IMR-90 (cell line): ENCODE measurements at places on chromosomes 2 and 18. TPM values are rescaled to one million over a fixed set of nuclear protein-coding genes. Genes with fewer than 3 reads are reported as not detected.

DNA sequence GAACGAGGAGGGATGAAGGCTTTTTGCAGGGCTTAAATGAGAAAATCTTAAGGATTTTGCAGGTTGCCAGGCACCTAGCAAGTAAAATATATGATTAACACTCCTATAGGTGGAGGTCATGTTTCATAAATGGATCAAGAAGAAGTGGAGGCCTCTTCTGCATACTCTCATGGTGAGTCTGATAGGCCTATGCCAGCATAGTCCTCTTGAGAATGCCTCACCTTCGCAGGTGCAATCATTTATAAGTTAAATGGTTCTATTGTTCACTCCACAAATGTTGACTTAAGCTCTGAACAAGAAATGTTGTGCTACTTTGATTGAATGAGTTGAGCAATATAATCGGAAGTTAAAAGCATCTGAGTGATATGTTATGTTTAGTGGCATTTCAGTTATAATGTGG, 12.1 kb downstream of the LRRTM1 start:
- no peak for DNase-seq
- H3K27ac ChIP-seq: no peak overlapping the region
- peaks cover 2% of the 10 kb centered on the region; the same call in 1 of the 2 replicates for H3K27me3 ChIP-seq
- no peak overlapping the region for H3K4me3 ChIP-seq
- no peaks in the 10 kb centered on the region for H3K36me3 ChIP-seq

- H3K27ac ChIP-seq: no peak overlapping the region
- peaks cover 1% of the 10 kb centered on the region; the same call in 1 of the 2 replicates for H3K27me3 ChIP-seq
- H3K36me3 ChIP-seq: no peaks in the 10 kb centered on the region
- H3K4me3 ChIP-seq: no peak overlapping the region
These were observed 7.6 kb downstream of the FZD5 start for GRCh38 chr2:207762146-207762545.

- DNase-seq: no peak
- no peak overlapping the region for H3K4me3 ChIP-seq
- H3K27ac ChIP-seq: no peak overlapping the region
- no peaks in the 10 kb centered on the region for H3K27me3 ChIP-seq
- no peaks in the 10 kb centered on the region for H3K4me1 ChIP-seq
These were observed 89.3 kb downstream of the PARD3B start for GRCh38 chr2:204634564-204634963.

- peaks cover 2% of the 10 kb centered on the region; the same call in 1 of the 2 replicates for H3K36me3 ChIP-seq
- no peak overlapping the region for H3K27ac ChIP-seq
- DNase-seq: no peak
- H3K4me3 ChIP-seq: no peak overlapping the region
- H3K4me1 ChIP-seq: peaks cover 4% of the 10 kb centered on the region
- H3K27me3 ChIP-seq: no peaks in the 10 kb centered on the region
These were observed 20.9 kb downstream of the NCK2 start for GRCh38 chr2:105765415-105766299.

DNA sequence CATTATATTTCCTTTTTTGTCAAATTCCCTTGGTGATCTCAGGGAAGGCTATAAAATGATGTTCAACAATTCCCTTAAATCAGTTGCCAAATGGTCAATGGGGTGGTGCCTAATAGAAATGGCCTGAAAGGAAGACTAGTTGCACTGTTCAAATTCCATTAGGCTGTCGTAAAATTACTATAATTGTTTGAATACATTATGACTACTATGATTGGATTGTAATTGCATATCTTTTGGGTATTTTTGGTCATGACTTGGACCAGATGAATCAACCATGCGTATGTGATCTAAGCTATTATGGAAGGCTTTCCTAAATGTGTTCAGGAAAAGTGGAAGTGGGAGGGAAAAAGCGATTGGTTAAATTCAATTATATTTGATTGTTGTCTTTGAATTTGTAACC, 41.3 kb upstream of the KCNE4 start:
- no peaks in the 10 kb centered on the region for H3K36me3 ChIP-seq
- no peak overlapping the region for H3K27ac ChIP-seq
- peak; percentile 96 for DNase-seq
- H3K27me3 ChIP-seq: no peaks in the 10 kb centered on the region

- H3K4me3 ChIP-seq: no peak overlapping the region
- H3K27me3 ChIP-seq: peaks cover 10% of the 10 kb centered on the region
- no peak overlapping the region for H3K27ac ChIP-seq
- no peaks in the 10 kb centered on the region for H3K4me1 ChIP-seq
- H3K36me3 ChIP-seq: no peaks in the 10 kb centered on the region
These were observed 221.3 kb downstream of the BCL2 start for GRCh38 chr18:63098018-63098981.

DNA sequence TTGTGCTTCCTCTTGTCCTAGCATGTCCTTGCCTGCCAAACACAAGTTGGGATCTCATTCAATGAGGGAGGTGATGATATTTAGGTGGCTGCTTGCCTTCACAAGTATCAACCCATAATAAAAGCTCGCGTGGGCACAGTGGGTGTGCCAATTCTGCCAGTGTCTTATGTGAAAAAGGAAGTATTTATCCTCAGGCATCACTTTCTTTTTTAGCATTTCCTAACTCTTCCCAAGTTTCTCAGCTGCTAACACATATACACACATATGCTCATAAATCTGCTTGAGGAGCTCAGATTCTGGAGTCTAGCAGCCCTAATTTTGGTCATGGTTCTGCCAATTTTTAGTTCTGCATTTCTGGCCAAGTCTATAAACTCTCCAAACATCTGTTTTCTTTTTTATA, 319.5 kb upstream of the HNMT start:
- no peaks in the 10 kb centered on the region for H3K4me1 ChIP-seq
- H3K27ac ChIP-seq: no peak overlapping the region
- H3K4me3 ChIP-seq: no peak overlapping the region
- H3K36me3 ChIP-seq: no peaks in the 10 kb centered on the region
- no peaks in the 10 kb centered on the region for H3K27me3 ChIP-seq

DNA sequence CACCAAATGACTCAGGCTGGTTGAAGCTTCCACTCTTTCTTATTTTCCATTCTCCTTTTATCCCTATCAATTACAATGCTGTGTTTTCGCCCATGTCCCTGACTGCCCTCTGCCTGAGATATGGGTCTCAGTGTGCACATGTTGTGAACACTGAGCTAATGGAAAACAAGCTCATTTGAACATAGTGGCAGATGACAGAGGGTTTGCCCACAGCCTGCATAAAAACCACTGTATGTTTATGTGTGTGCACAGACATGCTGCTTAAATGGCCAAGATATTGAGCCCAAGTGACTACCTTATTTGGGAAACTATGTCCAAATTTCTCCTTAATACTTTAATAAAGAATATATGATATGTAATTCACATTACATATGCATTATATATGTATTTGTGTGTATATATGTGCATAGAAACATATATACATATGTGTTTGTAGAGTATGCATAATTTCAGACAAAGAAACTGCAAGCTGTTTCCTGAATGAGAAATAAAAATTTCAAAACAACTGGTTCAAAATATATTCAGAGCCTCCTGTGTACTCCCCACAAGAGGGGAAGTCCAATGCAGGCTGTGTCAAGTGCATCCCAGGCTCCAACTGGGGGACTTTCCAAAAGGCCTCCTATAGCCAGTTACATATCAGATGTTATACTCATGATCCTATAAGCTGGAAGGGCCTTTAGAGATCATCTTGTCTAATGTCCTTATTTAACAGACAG, 92.7 kb upstream of the CD302 start:
- H3K27ac ChIP-seq: no peak overlapping the region
- DNase-seq: no peak
- no peaks in the 10 kb centered on the region for H3K4me1 ChIP-seq
- no peaks in the 10 kb centered on the region for H3K36me3 ChIP-seq

GRCh38 chr2:3492951-3493614, 26.2 kb downstream of the ADI1 start:
- peak overlapping the region; percentile 67 for H3K27ac ChIP-seq
- H3K27me3 ChIP-seq: no peaks in the 10 kb centered on the region
- H3K4me3 ChIP-seq: no peak overlapping the region

DNA sequence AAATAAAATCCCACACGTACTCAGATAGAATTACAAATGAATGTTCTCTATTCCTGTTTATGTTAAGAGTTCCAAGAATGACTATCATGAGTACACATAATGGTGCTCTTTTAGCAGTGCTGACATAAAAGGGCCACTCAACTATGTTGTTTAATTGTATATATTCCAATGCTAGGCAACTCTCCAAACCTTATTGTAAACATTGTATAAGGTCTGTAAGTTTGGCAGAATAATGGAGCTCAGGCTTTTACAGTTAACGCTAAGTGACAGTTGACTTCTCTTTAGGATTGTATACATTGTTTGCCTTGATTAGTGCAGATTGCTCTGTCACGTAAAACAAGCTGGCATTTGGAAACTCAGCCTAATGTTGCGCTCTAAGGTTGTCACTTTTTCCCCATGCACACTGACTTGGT, 20.8 kb downstream of the RBMS1 start:
- peak overlapping the region; percentile 14; the same call in 1 of the 2 replicates for H3K4me3 ChIP-seq
- no peaks in the 10 kb centered on the region for H3K36me3 ChIP-seq
- peak overlapping the region; percentile 68; the same call in 1 of the 2 replicates for H3K27ac ChIP-seq
- peak; percentile 94 for DNase-seq
- no peaks in the 10 kb centered on the region for H3K27me3 ChIP-seq

DNA sequence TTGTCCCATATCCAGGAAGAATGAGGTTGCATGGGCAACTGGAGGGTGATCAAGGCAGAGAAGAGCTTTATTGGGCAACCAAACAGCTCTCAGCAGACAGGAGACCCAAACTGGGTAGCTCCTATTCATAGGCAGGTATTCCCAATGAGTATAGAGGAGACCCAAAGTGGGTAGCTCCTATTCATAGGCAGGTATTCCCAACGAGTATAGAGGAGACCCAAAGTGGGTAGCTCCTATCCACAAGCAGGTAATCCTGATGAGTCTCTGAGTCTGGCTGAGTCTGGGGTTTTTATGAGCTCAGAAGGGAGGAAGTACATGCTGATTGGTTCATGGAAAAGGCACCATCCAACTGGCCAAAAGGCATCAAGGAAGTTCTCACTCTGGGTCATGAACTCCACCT, 5.3 kb upstream of the GORASP2 start:
- no peaks in the 10 kb centered on the region for H3K27me3 ChIP-seq
- H3K4me1 ChIP-seq: 0 out of 2 replicates have a peak, but pooled peaks cover 2% of the 10 kb centered on the region
- no peak overlapping the region for H3K27ac ChIP-seq
- H3K4me3 ChIP-seq: no peak overlapping the region

DNA sequence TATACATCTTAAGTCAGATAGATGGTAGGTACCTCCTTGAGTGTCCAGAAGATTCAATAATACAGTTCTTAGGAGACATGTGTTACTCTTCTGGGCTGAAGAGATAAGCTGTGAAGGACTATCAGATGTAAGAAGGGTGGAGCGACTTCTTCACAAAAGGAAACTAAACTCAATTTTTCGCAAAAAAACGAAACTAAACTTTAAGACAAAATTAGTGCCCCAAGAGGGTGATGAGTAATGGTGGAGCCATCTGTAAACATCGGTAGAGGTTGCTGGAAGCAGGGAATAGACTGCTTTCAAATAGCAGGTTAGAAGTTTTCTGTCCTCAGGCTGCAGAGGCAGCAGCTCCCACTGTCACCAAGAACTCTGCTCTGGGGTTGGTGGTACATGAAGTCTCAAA, 111.6 kb upstream of the TACR1 start:
- H3K36me3 ChIP-seq: no peaks in the 10 kb centered on the region
- peak; percentile 57 for DNase-seq
- H3K27ac ChIP-seq: 0 out of 2 replicates have a peak overlapping the region, but pooled peaks have one; percentile 21
- H3K4me1 ChIP-seq: peaks cover 5% of the 10 kb centered on the region
- H3K27me3 ChIP-seq: no peaks in the 10 kb centered on the region
- peak overlapping the region; percentile 22; the same call in 1 of the 2 replicates for H3K4me3 ChIP-seq

- H3K27ac ChIP-seq: no peak overlapping the region
- no peak for DNase-seq
- H3K36me3 ChIP-seq: peaks cover 3% of the 10 kb centered on the region
- H3K4me1 ChIP-seq: no peaks in the 10 kb centered on the region
These were observed 170.5 kb downstream of the EIPR1 start for GRCh38 chr2:3207091-3207491.

GRCh38 chr2:11805024-11805423, 58.6 kb downstream of the LPIN1 start:
- peaks cover 2% of the 10 kb centered on the region; the same call in 1 of the 2 replicates for H3K4me1 ChIP-seq
- no peak overlapping the region for H3K4me3 ChIP-seq
- no peak overlapping the region for H3K27ac ChIP-seq
- DNase-seq: no peak
- peaks cover 38% of the 10 kb centered on the region for H3K36me3 ChIP-seq

- H3K4me1 ChIP-seq: peaks cover 8% of the 10 kb centered on the region
- DNase-seq: no peak
- H3K27ac ChIP-seq: no peak overlapping the region; the same call in 1 of the 2 replicates
- no peak overlapping the region for H3K4me3 ChIP-seq
- H3K36me3 ChIP-seq: no peaks in the 10 kb centered on the region
These were observed 52.5 kb downstream of the IL1RL2 start for GRCh38 chr2:102239344-102239743.

DNA sequence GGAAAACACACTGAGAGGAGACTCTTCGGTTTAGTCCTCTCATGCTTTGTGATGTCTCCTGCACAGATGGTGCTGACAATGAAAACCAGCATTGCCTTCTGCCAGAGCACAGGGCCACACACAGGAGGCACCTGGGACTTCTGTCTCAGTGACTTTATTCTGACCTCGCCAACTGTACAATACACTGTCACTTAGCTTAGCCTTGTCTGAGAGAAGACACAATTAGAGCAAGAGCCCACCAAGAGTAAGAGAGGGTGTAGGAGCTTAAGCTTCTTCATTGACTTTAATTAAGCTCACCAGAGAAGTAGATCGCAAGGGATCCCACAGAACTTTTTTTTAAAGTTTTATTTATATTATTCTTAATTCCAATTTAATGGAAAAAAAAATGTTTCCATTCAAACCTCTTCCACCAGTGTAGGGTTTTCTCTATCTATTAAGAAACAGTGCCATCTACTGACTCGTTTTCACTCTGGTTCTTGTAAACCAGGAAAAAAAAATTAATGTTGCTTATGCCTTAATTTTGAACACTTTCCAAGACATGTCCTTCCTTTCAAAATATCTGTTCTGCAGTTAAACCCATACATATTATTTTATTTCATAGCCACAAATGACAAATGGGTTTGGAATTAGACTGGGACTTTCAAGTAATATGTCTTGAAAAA, 42.4 kb upstream of the DDX18 start:
- no peaks in the 10 kb centered on the region for H3K36me3 ChIP-seq
- H3K27me3 ChIP-seq: no peaks in the 10 kb centered on the region
- no peaks in the 10 kb centered on the region for H3K4me1 ChIP-seq
- DNase-seq: peak; percentile 38

The GAD1 gene
- not detected in 2 replicates for total RNA-seq

The RAPGEF4 gene
- total RNA-seq: 3.2 and 3.6 TPM in 2 replicates

The ATP5MC3 gene
- total RNA-seq: 167 and 226 TPM in 2 replicates

The PLCL1 gene
- total RNA-seq: 0.18 and 0.56 TPM in 2 replicates

The COL3A1 gene
- 408 and 411 TPM in 2 replicates for total RNA-seq

The OXER1 gene
- total RNA-seq: not detected in 2 replicates

The ANKRD36 gene
- total RNA-seq: 20.1 and 22.5 TPM in 2 replicates

The SNORC gene
- total RNA-seq: under 0.01 and 0.28 TPM in 2 replicates

The ALPP gene
- total RNA-seq: not detected in 2 replicates

The KCNJ13 gene
- not detected in 2 replicates for total RNA-seq

The UGT1A10 gene
- not detected in 2 replicates for total RNA-seq

The IL1B gene
- total RNA-seq: 3.0 and 3.6 TPM in 2 replicates
